ENCODE measurements at places on chromosomes 1 and 21. TPM values are rescaled to one million over a fixed set of nuclear protein-coding genes. Genes with fewer than 3 reads are reported as not detected.

Gene SLC44A3
- 0.17 TPM for total RNA-seq

Gene NOS1AP
- total RNA-seq: 0.30 TPM

Gene LORICRIN
- not detected for total RNA-seq

Gene F13B
- not detected for total RNA-seq

Gene C8B
- not detected for total RNA-seq

Gene PLPPR5
- total RNA-seq: under 0.01 TPM

Gene BEST4
- not detected for total RNA-seq

Gene TMCO4
- 13.8 TPM for total RNA-seq

Gene RYR2
- not detected for total RNA-seq

Gene NTNG1
- 10.9 TPM for total RNA-seq

Gene FCGR3A
- not detected for total RNA-seq

Gene CLCA1
- not detected for total RNA-seq

Gene UTS2
- total RNA-seq: 0.17 TPM

Gene CHIA
- not detected for total RNA-seq

Gene RNF186
- total RNA-seq: not detected

Gene UQCRHL
- 0.89 TPM for total RNA-seq

Gene SPRR2E
- total RNA-seq: not detected

Gene FMO3
- total RNA-seq: 0.67 TPM
